Left ventricle myocardium superior (tissue), 1 donor: ENCODE measurements at places on chromosomes 13 and 19.

- DNase-seq = no peak
Measured at GRCh38 chr19:954672-955494, 29.0 kb downstream of the ARID3A start.

- no peak for DNase-seq
Measured at GRCh38 chr13:106528718-106529414, 6.6 kb downstream of the EFNB2 start.

DNA sequence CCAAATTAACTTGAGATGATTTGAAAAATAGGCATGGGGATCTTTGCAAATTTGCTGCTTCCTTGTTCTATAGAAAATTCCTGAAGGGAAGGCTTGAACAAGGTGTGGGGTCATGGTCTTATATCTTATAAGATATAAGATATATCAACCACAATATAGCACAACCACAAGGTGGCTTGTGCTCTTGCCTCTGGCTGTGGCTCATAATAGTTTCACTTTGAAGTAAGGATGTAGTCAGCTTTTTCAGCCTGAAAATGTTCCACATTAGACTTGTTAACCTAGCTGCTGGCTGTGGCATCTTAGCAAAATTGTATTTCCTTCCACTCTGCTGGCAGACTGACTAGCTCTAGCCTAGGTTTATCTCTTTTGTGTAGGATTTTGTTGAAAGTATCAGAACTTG is 169.7 kb downstream of the KLF5 start:
- no peak for DNase-seq

DNA sequence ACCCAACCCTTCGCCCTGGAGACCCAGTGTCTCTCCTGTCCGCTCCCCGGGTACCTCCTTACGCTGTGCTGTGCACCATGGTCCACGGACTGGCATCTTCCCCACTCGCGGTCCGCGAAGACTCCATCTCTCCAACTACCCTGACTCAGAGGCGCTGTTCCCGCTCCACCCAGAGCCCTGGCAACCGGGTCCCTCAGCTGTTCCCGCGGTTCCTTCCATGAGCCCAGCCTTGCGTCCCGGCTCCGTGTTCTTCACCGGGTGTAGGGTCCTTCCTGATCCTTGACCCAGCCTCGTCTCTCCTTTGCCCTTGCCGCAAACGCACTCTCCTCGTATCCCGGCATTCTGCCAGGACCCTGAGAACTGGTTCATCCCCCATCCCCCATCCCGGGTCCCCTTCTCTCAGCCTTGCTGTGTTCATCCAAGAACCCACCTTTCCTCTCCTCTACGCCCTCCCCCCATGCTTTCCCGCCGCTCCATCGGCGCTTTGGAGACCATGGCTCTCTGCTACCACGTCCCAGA is 664 bp downstream of the ICAM5 start:
- no peak for DNase-seq

GRCh38 chr19:43784981-43785808 is 4.4 kb upstream of the KCNN4 start:
- peak; percentile 53 for DNase-seq

GRCh38 chr13:21115231-21115630 is 53.8 kb upstream of the LATS2 start:
- DNase-seq = no peak
